Glutamatergic neuron (in vitro differentiated cells): ENCODE measurements at places on chromosomes 3 and 15. TPM values are rescaled to one million over a fixed set of nuclear protein-coding genes. Genes with fewer than 3 reads are reported as not detected.

Gene CYP11A1
- not detected for total RNA-seq

Gene ELP6
- 40.0 TPM for total RNA-seq

Gene HAPLN3
- 0.27 TPM for total RNA-seq

Gene TLR9
- 0.37 TPM for total RNA-seq

Gene UTS2B
- total RNA-seq: not detected

Gene LYSMD2
- total RNA-seq: 0.78 TPM
